ENCODE measurements at places on chromosomes 5 and 9.

DNA sequence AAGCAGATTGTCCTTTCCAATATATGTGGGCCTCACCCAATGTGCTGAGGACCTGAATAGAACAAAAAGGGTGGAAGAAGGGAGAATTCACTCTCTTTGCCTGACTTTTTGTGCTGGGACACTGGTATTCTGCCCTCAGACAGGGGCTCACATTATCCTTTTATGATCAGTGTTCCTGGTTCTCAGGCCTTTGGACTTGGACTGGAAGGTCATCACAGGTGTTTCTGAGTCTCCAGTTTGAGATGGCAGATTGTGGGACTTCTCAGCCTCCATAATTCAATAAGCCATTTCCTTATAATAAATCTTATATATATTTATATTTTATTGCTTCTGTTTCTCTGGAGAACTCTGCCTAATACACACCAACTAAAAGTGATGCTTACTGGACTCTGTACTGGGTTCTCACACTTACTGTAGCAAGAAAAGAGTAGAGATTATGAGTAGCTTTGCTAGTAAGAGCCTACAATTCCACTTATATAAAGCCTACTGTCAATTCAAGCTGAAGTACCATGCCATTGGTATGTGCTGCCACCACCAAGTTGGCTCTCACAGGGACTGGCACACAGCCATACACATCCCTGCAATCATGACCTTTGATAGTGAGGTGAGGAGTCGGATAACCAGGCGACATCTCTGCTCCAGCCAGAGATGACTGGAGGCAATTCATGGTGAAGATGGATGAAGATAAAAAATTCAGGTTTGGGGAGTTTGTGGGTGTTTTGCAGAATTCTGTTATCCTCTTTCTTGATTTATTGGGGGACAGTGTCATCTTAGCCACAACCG, 130.7 kb upstream of the NR3C1 start:
- no peak for DNase-seq

DNA sequence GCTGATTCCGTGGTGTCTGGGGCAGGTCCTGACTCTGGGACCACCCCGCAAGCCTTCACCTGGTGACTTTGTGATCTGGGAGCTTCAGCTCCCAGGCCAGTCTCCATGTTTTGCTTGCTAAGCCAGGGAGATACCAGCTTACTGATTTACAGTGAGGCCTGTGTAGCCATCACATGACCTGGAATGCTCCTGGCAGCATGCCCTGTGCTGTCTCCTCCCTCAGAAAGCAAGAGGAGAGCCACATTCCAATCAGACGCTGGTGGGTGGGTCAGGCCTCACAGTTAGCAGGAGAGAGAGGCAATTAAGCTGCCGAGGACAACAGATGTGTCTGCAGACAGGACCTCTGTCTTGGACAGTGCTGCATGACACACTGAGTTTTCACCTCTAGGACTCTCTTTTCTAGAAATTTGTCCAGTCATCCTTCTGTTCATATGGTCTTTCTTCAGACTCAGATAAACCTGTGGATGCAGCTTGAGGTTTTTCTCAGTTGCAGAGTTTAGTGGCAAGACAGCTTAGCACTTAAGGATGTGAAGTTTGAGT, 24.4 kb upstream of the GRPEL2 start:
- peak; percentile 13 for DNase-seq

- no peak for DNase-seq
Observed at GRCh38 chr5:64384765-64385164, 121.0 kb upstream of the RGS7BP start.

DNA sequence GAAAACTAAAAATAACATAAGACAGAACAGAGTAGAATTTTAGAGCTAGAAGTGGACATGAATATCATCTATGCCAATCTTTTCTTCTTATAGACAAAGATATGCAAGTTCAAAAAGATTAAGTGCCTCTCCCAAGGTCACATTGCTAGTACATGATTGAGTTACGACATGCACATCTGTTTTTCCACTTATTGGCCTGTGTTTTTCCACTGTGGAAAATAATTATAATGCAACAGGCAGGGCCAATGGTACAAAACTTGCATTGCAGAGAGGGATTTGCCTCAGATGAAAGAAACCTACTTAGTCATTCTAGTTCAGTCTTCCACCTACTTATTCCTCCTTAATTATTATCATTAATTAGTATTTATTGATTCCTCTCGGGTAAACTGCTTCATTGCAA, 407.8 kb upstream of the SGCD start:
- DNase-seq, result no peak

DNA sequence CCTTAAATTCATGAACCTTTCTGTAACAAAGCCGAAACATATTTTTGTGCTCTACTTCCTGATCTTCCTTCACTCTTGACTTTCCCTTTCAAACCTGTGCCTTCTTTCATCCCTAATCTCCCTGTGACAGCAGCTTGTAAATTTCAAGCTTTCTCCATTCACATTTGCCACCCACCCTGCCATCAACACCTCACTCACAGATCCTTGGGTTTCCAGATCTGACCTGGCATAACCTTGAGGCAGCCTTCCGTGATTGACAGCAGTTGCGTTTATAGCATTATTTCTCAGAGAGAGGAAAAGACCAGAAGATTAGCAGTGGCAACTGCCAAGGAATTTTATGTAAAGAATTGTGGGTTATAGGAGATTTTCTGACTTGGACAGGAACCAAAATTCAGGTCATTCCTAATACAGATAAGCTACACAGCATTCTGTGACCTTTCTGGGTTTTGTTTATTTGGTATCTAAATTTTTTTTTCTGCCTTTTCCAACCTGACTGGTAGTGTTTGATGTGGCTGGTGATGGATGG, 260.0 kb downstream of the NR2F1-AS1 start:
- DNase-seq, result no peak

DNA sequence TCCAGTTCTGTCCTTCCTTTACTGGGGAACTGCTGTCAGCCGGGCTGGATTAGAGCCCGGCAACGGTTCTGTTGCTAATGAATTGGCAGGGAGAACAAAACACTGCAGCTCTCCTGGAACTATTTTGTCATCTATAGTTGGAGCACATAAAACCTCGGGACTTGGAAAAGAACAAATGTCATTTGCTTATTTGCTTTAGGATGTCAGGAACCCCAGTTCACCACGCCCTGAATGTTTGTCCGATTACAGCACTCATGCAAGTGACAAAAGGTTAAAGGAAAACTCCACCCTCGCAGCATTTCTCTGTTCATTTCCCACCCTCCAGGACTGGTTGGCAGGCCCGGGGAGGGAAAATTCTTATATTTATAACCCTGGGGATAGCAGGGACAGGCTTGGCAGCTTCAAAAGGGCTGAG, 66.4 kb upstream of the PLPP1 start:
- DNase-seq, result no peak

DNA sequence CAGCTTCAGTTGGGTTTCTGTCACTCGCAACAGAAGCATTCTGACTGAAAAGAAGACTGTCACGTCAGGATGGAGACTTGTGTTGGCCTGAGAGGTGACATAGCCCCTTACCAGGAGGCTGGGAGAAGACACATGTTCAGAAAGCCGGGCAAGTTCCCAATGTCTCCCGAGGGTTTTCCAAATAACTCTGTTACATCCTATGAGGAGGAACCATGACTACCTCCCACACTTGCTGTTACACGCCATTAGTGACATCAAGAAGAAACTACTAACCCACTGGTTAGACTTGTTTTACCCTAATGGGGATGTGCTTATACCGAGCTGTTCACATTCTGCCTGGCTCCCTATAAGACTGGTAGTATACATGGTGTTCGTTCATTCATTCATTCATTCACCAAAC, 33.3 kb downstream of the SH3PXD2B start:
- no peak for DNase-seq

- DNase-seq, result no peak
Observed at GRCh38 chr9:5230554-5230953, 665 bp upstream of the INSL4 start.

- DNase-seq, result no peak
Observed at GRCh38 chr5:3181671-3182070, 414.0 kb upstream of the IRX1 start.

DNA sequence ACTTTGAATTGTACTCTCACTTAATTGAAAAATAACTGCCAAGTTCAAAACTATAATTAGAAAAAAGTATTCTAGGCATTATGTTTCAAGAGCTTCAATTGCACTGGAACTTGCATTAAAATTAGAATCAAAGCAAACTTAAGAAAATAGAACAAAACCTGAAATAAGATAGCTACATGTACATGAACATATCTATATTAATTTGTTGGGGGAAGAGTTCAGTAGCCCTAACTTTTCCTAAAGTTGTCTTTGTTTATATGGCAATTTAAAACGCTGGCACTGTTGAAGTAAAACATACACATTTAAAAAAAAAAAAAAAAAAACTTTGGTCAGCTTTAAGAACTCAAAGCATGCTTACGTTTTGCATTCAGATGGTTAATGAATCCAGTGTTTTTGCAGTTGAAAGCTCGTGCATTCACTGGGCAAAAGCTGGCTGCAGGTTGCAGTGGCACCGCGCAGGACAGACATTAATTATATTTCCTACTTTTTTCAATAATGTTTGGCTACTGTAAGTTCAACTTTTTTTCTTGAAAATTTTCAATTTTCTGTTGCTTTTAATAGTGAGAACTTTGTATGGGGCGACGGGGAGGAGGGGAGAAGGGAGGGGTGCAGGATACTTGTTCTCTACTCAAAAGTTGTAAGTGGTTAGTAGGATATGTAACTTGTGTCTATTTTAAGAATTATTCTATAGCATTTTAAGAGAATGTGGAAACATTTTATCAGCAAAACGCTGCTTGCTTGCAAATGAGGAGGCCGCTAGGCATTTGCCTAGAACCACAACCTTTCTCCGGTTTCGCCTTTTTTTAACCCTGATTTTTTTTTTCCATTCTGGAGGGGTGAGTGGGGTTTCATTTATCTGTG, 3.9 kb downstream of the NR2F1 start:
- no peak for DNase-seq

DNA sequence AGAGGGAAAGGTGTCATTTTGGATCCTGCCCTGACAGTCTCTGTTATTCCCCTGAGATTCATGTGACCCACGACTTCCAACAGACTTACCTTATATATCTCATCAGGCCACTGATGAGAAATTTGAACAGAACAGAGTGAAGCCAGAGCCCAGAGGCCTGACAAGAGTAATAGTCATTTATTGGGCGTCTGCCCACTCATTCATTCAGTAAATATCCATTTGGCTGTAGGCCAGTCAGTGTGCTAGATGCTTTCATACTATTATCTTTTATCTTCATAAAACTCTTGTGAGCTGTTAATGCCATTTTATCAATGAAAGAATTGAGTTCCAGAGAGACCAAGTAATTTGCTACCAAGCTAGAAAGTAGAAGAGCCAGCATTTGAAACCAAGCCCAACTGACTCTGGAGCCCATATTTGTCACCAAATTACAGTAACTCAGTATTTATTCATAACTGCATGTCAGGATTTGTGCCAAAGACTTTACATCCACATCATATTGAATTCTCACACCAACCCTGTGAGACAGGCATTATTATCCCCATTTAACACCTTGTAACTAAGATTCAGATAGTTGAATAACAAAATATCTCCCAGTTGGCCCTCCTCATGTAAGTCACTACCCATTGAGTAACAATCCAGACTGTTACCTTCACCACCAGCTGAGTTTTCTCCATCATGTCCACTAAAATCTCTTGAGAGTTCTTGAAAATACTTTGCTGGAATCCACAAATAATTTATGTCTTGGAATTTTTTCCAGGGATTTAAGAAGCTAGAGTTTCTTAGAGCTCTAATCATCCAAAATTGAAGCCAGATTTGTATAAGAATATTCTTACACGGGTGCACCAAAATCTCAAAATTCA, 2.5 kb downstream of the PTPDC1 start:
- no peak for DNase-seq

- DNase-seq, result no peak
Observed at GRCh38 chr5:140664030-140664358, 710 bp upstream of the WDR55 start.

DNA sequence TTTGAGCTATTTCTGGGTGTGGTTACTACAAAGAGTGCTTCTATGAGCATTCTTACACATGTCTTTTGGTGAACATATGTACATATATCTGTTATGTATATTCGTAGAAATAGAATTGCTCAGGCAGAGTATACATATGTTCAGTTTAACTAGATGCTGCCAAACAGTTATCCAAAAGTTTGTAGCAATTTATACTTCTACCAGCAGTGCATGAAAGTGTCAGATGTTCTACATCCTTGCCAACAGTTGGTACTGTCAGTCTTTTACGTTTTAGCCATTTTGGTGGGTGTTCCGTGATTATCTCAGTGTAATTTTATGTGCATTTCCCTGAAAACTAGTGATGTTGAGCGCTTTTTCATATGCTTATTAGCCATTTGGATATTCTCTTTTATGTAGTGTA, 35.9 kb upstream of the DMRT2 start:
- DNase-seq, result no peak

- no peak for DNase-seq
Observed at GRCh38 chr9:17488662-17489061, 90.2 kb upstream of the SH3GL2 start.

DNA sequence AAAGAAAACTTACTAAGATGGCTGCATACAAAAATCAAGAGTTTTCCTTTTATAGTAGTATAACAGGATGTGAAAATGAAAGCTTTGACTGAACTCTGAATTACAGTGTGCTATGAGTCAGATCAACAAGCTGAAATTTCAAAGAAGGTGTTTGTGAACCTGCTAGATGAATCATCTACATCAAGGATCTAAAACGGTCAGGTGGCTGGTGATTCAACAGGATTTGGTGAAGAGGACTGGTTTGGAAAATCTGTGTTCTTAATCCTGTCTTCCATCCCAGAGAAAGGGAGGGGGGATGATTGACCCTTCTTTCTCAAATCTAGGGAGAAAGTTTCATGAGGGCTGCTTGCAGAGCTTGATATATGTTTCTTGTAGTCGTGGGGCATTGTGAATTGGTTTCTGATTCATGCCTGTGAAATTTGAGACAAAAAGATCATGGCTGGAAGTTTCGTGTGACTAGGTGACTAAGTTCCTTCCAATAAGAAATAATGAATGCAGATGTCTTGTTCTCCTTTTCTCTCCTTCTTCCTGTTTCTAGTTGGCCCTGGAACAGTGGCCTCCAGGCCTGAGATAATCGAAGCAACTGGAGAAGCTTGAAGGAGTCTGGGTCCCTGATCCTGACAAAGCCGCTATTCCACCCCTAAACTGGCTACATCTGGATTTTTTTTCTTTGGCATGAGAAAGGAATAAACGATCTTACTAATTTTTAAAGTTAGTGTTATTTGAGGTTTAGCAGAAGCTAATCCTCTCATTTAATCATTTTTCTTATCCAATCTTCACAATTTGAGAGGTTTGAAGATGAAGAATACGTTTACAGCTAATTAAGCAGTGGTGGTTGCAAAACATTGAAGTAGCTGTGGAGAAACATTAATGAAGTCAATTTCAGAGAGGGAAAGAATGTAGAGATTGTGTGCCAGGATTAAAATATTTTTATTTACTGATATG, 67.2 kb downstream of the MRPS30 start:
- no peak for DNase-seq

Measured in cortex of kidney (tissue), 1 donor.